ENCODE measurements at places on chromosomes 3 and 15. TPM values are rescaled to one million over a fixed set of nuclear protein-coding genes. Genes with fewer than 3 reads are reported as not detected.

GRCh38 chr3:165667676-165668075 lies 169.5 kb downstream of the BCHE start:
- DNase-seq = no peak
- H3K27me3 ChIP-seq = no peaks in the 10 kb centered on the region
- H3K27ac ChIP-seq = no peak overlapping the region
- H3K4me1 ChIP-seq = no peaks in the 10 kb centered on the region
- no peaks in the 10 kb centered on the region for H3K36me3 ChIP-seq

DNA sequence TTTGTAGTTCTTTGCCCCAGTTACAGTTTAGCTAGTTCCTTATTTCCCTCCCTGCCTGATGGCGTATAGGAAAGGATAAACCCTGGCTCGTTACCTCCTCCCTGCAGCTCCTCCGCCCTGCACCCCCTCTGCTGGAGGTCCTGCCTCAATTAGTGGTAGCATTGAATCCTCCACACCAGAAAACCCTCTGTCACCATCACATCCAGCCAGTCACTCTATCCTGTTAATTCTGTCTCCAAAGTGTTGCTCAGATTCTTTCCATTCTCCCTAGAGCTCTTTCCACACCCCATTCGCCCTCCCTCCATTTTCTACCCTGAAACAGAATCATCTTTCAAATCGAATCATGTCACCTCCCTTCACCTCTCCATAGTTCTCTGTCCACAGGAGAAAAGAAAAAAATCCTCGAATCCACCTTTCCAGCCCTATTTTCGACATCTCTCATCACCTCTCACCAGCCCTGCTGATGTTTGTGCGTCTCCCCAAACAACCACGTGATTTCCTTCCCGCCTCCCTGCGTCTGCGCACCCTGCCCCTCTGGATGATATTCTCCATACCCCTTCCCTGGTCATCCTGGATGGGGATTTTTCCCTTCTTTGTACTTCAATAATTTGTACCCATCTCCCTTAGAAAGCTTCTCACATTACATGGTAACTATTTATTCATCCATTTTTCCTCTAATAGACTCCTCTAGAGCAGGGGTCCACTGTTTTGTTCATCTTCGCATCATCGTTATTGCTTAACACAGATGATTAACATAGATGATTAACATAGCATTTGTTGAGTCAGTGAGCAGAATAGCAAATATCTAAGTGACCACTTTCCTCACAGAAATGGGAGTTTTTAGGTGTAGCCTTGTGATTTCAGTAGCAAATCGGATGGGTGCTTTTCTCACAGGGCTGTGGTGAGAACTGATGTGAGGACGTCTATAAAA lies 37.1 kb downstream of the MAP3K13 start:
- H3K36me3 ChIP-seq = no peaks in the 10 kb centered on the region
- no peak overlapping the region for H3K4me3 ChIP-seq
- DNase-seq = no peak
- no peaks in the 10 kb centered on the region for H3K27me3 ChIP-seq

Gene SLC12A1
- polyA plus RNA-seq = not detected

Gene AADACL2
- polyA plus RNA-seq = not detected

All from HepG2 (cell line).